SJCRH30 (cell line): ENCODE measurements at places on chromosomes 3 and 15. TPM values are rescaled to one million over a fixed set of nuclear protein-coding genes. Genes with fewer than 3 reads are reported as not detected.

DNA sequence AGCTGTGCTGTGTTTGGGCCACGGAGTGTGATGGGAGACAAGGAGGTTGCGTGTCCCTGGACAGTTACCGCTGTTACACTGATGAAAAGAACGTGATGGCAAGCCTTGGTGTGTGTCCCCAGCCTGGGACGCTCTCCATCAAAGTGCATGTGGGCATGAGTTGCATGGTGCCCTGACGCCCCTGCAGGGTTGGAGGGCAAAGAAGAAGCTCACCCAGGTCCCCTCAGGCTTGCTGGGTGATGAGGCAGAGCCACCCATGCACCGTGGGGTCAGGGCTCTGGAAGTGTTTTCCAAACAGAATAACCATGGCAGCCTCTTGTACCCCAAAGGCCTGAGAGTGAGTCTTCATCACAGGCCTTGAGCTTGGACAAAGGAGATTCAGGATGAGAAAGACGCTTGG lies 189.2 kb downstream of the ATP10A start:
- DNase-seq, result no peak

DNA sequence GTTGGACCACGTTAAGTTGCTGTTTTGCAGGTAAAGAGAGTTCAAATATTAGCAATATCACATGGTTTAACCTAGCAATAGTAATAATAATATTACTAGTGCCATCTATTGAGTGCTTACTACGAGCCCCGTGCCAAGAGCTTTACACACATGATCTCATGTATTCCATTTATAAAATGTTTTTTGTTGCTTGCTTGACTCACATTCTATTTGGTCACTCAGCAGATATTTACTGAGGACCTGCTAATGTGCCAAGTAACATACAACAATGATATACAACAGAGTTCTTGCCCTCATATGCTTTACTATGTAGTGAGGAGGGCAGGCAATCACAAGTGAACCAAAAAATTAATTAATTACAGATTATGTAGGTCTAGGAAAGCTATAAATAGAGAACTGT lies 36.7 kb downstream of the CTDSPL start:
- no peak for DNase-seq

DNA sequence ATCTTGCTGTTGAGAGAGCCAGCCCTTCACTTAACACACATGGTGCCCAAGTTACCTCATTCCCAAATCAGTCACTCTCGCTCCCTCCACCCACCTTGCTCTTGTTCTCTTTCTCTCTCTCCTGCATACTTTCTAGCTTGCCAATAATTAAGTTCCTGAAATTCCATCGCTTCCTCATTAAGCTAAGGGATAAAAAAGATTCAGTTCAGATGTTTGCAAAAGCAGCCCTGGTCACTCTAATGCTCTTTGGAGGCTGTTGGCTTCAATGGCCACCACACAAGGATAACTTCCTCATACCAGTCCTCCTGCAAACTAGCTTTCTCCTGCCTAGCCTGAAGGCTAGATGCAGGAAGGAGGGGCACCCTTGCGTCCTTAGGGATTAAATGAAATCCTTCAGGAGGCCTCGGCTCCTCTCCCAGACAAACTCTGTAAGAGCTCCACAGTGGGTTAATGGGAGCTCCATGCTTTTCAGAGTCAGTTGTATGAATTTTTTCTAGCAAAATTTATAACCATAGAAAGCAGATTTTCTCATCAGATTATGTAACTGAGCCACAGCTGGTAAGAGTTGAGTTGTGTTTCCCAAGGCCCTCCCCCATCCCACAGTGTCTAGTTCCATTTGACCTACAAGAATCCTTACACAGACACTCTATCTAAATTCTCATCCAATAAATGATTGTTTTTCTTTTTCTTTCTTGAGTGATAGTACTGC lies 176.6 kb upstream of the TRIM42 start:
- no peak for DNase-seq

DNA sequence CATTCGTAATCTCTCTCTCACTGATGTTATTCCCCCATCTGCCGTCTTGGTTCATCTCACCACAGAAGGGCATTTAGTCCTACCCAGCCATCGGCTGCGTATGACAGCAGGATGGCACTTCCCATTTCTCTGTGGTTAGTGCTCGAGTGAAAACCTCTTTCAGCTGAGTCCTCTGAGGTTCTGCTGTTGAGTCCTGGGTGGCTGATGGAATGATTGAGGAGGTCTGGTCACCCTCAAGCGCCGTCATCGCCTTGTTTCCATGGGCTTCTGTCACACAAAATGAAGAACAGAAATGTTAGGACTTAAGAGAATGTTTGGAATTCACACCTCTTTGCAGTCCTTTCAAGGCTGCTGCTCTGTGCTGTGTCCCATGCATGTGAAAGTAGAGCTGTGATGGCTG lies 9.4 kb upstream of the SACM1L start:
- no peak for DNase-seq

DNA sequence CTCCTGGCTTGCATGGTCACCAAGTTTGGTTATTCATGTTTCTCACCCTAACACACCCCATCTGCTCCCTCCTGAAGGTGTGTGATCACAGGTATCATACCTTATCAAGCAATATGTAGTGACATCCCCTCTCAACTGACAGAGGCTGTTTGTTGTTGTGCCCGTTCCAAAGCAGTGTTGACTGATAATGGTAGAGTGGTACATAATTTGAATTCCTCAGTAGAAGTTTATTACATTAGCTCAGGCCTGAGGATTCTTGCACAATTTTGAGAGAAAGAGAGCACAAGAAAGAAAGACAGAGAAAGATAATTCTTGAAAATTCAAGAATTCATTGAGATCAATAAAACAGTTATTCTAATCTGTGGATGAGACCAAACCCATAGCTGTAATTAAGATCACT lies 69.1 kb upstream of the SATB1 start:
- no peak for DNase-seq

- no peak for DNase-seq
Observed at GRCh38 chr3:156964577-156964976, 138.4 kb downstream of the LEKR1 start.

DNA sequence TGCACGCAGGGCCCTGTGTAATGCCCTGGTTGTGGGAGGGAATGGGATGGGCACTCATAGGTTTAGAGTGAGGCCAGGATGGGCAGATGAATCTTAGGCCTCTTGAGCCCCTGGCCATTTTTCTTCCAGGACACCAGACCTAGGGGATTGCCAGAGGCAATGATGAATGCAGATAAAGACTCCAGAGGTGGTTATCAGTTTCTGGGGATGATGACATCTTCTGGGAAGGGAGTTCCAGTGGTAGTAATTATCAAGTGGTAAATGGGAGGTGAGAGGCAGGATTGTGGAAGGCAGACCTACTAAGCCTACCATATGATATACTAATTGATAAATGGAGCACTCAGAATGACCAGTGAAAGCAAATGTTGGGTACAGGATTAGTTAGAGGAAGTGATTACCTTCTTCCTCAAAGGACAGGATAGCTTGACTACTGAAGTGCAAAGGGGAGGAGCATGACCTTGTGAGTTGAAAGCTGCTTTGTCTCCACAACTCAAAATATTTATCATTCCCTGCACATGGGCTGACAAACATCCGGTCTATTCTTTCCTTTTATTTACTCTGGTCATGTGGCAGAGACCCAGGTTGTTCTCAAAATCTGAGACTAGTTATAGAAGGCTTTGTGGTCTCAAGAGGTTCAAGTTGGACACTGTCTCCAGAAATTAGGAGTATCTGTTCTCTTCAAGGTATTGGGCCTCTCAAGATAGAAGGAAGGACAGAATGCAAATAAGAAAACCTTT lies 10.2 kb upstream of the MAPK6 start:
- no peak for DNase-seq

GRCh38 chr15:67216859-67217258 lies 37.6 kb downstream of the AAGAB start:
- no peak for DNase-seq

DNA sequence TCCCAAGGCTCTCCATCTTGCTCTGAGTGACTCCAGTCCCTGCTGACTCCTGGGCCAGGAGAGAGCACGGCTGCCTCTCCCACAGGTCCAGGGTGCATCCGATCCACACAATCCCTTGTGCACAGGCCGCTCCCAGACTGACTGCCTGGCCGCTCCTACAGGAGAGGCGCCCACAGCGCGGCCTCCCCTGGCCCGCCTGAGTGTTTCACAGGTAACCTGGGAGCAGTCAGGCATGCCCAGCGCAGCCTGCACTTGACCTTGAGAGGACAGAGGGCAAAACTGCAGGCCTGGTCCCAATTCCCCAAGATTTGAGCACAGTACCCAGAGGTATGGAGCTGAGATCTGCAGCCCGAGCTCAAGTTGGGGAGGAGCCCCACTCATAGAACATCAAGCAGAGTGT lies 490.2 kb downstream of the CNTN6 start:
- no peak for DNase-seq

DNA sequence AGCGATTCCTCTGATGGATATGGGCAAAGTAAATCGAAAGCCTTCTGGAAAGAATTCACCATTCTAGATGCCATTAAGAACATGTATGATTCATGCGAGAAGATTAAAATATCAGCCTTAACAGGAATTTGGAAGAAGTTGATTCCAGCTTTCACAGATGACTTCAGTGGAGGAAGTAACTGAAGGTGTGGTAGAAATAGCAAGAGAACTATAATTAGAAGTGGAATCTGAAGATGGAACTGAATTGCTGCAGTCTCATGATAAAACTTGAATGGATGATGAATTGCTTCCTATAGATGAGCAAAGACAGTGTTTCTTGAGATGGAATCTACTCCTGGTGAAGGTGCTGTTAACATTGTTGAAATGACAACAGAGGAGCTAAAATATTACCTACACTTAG lies 30.1 kb upstream of the TBC1D23 start:
- DNase-seq, result no peak

- DNase-seq, result no peak
Observed at GRCh38 chr3:43394041-43394554, 107.8 kb downstream of the SNRK start.

GRCh38 chr15:101366853-101367252 lies 71.8 kb upstream of the SNRPA1 start:
- no peak for DNase-seq

DNA sequence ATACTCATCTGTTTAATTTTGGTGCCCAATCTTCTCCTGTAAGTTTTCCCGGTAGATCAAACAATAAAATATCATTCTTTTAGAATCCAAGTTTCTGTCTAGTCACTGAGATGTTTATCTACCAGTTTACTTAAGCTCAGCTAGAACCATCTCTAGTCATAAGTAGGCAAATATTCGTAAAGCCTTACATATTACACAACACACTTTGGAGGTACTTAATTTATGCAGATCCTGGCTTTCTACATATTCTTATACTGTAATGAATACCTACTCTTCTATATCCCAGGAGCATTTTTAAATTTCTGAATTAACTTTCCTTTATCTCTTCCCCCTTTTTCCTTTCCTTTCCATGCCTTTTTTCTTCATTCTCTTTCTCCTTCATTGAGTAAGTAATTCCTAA lies 185.9 kb upstream of the ZBTB20 start:
- no peak for DNase-seq

- DNase-seq, result no peak
Observed at GRCh38 chr15:70708839-70709238, 54.5 kb downstream of the UACA start.

- DNase-seq, result peak; percentile 85
Observed at GRCh38 chr15:71440489-71441110, 325.3 kb downstream of the THSD4 start.

- no peak for DNase-seq
Observed at GRCh38 chr3:151232991-151233390, 30.0 kb upstream of the GPR171 start.

- DNase-seq, result no peak
Observed at GRCh38 chr3:157113832-157114505, 46.0 kb downstream of the CCNL1 start.

DNA sequence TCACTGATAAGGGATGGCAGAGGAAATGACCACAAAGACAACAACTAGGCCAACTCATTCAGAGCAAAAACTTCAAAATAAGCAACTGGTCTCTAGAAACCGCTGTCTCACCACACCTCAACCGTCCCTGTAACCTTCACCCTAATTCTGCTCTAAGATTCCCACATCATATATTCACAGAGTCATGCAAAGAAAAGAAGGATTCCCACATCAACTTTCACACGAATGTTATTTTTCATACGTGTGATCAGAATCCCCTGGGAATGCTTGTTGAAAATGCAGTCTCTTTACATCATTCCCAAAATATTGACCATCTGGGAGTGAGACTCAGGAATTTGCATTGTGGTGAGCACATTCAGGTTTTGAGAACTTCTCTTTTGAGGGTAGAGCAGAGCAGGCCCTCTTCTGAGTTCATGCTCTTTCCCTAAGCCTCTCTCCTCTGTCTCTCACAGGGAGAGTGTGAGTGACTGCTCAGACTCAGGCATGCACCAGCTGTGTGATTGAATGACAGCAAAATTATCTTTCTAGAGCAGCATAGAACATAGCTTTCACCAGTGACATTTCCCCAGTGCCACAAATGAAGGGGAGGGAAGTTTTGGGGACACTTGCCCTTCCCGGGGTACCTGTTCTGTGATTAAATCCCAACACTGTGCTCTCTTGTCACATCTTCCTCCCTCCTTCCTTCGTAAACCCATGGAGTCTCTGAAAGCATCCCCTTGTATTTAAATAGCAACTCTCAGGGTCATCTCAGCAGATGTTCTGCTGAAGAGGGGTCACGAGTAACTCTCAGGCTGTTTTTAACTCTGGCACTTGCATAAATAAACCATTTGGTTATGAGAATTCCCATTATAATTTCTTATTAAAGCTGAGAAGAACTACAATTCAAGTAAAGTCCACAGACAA lies 170.9 kb downstream of the PLCL2 start:
- DNase-seq, result no peak

- no peak for DNase-seq
Observed at GRCh38 chr15:61893146-61893545, 167.1 kb downstream of the VPS13C start.

DNA sequence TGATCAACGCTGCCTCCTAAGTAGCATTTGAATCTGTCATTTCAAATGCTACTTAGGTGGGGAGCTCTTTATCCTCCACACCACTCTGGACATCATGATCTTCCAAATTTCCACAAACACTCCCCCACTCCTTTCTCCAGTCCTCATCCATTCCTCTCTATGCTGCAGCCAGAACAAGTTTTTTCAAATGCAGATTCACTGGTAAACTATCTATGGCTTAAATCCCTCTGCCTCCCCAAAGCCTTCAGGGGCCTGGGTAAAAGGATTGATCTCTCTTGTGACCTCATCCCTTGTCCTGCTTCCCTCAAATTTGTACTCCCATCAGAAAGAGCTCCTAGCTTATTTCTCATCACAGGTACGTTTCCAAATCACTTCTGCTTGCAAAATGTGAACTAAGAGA lies 1.3 kb upstream of the AEN start:
- DNase-seq, result no peak

- no peak for DNase-seq
Observed at GRCh38 chr3:58102976-58103451, 94.8 kb downstream of the FLNB start.

DNA sequence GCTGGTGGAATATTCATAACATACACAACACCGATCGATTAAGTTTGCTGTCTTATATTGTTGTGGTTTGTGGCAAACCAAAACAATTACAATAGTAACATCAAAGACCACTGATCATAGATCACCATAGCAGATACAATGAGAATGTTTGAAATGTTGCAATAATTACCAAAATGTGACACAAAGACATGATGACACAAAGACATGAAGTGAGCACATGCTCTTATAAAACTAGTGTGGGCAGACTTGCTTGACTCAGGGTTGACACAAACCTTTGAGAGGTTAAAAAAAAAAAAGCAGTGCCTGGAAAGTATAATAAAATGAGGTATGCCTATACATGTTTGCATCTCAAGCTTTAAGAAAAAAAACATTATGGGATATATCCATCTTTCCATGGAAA lies 130.3 kb downstream of the NR1I2 start:
- no peak for DNase-seq

Gene PEX5L
- total RNA-seq, result not detected in 2 replicates

Gene RAB7A
- total RNA-seq, result 74.9 and 83.8 TPM in 2 replicates

Gene CCDC174
- total RNA-seq, result 11.4 and 16.6 TPM in 2 replicates

Gene KBTBD13
- 0.08 and 0.15 TPM in 2 replicates for total RNA-seq

Gene CSTA
- total RNA-seq, result not detected in 2 replicates

Gene FANCD2
- total RNA-seq, result 31.1 and 39.0 TPM in 2 replicates
